ENCODE measurements at places on chromosomes 1 and 21. TPM values are rescaled to one million over a fixed set of nuclear protein-coding genes. Genes with fewer than 3 reads are reported as not detected.

The KDF1 gene
- total RNA-seq = not detected

The KLF17 gene
- not detected for total RNA-seq

DNA sequence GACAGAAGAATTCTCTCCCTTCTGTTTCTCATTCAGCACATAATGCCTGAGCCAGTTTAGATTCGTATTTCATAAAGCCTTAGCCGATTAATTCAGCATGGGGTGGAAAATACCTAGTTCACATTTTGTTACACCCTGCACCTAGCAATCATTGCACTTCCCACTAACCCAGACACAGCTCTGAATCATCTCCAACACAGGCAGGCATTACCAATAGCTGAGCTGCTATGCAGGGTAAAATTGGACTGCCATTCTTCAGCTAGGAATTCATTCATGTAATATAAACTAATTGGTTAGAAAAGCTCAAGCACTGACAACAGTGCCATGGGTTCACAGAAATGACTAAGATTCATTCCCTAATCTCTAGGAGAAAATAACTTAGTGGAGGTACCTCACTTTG lies 26.9 kb upstream of the NKAIN1 start:
- no peak for DNase-seq

DNA sequence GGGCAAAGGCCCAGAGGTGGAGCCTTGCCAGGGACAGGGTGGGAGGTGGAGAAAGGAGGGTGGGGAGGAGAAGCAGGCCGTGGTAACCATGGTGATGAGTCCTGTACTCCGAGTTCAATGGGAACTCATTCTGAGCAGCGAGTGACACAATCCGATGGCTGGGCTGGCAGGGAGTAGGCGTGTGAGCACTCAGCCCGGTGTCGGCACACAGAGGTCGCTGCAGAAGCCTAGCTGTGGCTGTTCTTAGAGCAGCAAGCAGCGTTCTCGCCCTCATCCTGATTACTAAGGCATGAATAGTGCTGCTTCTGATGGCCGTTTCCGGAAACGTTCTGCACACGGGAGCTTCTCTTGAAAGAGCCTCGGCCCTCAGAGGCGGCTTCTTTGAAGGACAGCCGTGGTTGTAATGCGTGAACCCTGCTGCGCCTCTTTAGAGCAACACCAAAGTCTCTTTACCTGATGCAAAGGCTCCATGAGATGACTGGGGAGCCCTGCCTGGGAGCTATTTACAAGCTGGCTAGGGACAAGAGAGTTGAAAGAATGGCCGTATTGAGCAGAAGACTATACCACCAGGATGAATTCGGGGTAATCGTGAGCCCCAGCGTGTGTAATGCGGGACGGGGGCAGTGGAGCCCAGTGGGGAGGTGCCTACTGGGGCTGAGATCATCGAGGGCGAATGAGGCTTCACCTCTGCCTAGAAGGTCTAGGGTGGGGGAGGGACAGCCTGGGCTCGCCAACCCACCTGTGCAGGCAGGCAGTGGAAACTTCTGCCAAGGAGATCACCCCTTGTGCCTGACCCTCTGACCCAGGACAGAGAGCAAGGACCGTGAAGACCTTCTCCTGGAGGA lies 72.8 kb upstream of the PAX7 start:
- DNase-seq = no peak

- no peak for DNase-seq
These were observed 112.8 kb downstream of the C1orf21 start for GRCh38 chr1:184499616-184500015.

DNA sequence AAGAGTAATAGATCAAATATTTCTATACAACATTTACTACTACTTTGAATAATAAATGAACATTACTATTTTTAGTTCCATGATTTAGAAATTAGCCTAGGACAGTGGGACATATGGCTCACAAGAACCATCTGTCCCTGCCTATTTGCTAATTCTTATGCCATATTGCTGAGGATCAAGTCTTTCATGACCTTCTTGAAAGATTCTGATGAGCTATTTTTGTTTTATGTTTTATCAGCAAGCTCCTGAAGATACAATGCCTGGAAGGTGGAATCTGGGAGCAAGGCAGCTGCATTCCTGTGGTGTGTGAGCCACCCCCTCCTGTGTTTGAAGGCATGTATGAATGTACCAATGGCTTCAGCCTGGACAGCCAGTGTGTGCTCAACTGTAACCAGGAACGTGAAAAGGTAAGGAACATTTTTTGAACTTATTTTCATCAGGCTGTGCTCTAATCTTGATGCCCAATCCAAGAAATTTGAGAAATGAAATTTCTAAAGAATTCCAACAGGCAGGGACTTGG lies 326.7 kb downstream of the PAPPA2 start:
- DNase-seq = peak; percentile 26

DNA sequence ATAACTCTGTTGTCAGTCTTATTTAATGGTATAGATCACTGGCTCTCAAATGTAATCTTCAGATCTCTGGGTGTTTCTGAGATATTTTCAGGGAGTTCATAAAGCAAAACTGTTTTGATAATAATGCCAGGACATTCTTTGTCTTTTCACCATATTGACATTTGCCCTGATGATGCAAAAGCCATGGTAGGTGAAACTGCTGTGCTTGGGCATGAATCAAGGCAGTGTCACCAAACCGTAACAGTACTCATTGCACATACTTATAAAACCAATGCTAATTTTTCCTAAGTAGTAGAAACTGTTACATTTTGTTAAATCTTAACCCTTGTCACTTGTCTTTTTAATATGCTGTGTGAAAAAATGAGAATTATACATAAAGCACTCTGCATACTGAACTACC lies 76.0 kb downstream of the RPS6KC1 start:
- DNase-seq = no peak

DNA sequence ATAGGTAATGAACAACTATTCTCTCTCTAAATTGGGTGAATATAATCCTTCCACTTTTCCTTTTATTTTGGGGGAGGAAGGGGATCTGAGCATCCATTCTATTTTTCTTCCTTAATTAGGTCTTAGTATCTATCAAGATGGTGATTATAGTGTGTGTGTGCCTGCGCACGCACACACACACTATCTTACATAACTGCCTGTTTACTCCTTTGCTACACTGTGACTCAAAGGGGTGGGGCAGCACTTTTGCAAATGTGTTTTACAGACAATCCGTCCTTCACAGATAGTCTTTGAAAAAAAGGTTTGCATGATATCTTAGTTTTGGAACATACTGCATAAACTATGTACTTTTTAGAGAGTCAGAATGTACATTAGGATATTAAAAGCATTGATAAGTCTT lies 191.5 kb downstream of the SDCCAG8 start:
- DNase-seq = peak; percentile 25

DNA sequence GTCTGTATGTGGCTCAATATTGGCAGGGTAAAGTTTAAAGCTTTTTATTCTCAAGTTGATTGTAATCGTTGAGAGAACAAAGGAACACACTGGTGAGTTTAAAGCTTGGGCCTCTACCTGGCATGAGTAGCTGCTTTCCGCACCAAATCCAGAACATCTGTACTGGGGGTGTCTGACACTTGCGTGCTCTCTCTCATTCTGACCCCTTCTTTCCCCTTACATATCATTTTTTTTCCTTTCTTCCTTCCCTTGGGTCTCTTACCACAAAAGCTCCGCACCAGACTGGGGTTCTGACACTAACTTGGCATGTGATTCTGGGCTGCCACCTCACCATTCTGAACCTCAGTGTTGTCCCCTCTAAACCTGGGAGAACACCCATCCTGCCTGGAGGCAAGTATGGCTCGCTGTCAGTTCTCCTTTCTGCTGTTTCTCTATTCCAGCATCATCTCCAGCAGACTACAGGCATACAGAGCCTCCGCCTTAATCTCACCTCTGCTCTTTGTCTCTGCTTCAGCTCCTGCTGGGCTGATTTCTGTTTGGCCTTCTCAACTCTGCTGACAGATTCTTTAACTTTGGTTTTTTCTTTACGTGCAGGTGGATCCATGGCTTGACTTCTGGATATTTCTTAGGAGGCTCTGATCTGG lies 859 bp upstream of the ERMAP start:
- peak; percentile 9 for DNase-seq

DNA sequence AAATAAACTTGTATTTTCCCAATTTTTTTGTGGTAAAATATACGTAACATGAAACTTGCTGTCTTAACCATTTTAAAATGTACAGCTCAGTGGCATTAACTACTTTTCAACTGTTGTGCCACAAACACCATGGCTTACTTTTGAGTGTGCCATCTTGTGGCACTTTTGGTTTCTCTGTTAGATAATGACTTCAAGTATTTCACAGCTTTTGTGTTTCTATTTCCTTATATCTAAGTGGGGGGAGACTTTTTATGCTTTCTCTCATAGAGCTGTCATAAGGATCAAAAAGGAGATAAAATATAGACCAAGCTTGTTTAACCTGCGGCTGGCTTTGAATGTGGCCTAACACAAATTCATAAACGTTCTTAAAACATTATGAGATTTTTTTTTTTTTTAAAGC lies 44.3 kb downstream of the CDC14A start:
- DNase-seq = no peak

DNA sequence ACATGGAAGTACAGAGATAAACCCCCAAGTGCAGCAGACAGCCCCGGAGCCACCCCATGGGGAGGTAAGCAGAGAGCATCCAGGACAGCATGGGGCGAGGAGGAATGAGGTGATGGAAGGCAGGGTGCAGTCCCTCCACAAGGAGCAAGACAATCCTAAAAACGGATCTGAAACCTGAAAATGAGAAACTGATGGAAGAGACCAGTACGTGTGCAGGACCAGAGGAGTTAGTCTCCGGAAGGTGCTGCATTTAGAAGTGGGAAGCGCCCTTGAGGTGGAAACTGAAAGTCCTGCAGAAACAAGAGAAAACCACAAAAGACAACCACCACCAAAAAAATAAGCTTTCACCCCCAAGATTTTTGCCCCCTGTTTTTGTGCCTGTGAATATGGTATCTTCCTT lies 17.4 kb upstream of the DDOST start:
- DNase-seq = no peak

Measured in A172 (cell line).